Osteoblast (primary cell): ENCODE measurements at places on chromosomes 2 and 18. TPM values are rescaled to one million over a fixed set of nuclear protein-coding genes. Genes with fewer than 3 reads are reported as not detected.

PRKAG3 gene
- total RNA-seq = under 0.01 and 0.29 TPM in 2 replicates

TUBB6 gene
- 312 and 425 TPM in 2 replicates for total RNA-seq

C2orf78 gene
- not detected in 2 replicates for total RNA-seq

CDH7 gene
- total RNA-seq = not detected in 2 replicates

CXCR1 gene
- total RNA-seq = not detected in 2 replicates

LIMS1 gene
- 129 and 142 TPM in 2 replicates for total RNA-seq

ANO7 gene
- total RNA-seq = 1.2 and 1.8 TPM in 2 replicates

SKA1 gene
- 1.8 and 2.9 TPM in 2 replicates for total RNA-seq

PIEZO2 gene
- total RNA-seq = 6.5 and 46.7 TPM in 2 replicates

IAH1 gene
- total RNA-seq = 52.1 and 56.6 TPM in 2 replicates

MEX3C gene
- 36.5 and 41.6 TPM in 2 replicates for total RNA-seq

CD226 gene
- under 0.01 and 0.36 TPM in 2 replicates for total RNA-seq
